Left ventricle myocardium superior (tissue), 1 donor: ENCODE measurements at places on chromosomes 3 and 15. TPM values are rescaled to one million over a fixed set of nuclear protein-coding genes. Genes with fewer than 3 reads are reported as not detected.

ARPP21 gene
- not detected for total RNA-seq

RTP1 gene
- total RNA-seq = not detected

NRROS gene
- 2.3 TPM for total RNA-seq

SGO1 gene
- 0.17 TPM for total RNA-seq

CCR2 gene
- 1.3 TPM for total RNA-seq

ARGFX gene
- total RNA-seq = not detected

ALS2CL gene
- total RNA-seq = 33.1 TPM

DISP2 gene
- total RNA-seq = 5.2 TPM

SLCO3A1 gene
- 52.8 TPM for total RNA-seq

CLDN11 gene
- 4.2 TPM for total RNA-seq

TATDN2 gene
- total RNA-seq = 17.0 TPM

TRIM42 gene
- total RNA-seq = not detected

ABHD10 gene
- 55.9 TPM for total RNA-seq

DPPA2 gene
- total RNA-seq = not detected

TGM5 gene
- total RNA-seq = not detected

EPHB3 gene
- total RNA-seq = 1.6 TPM

CHRFAM7A gene
- 1.3 TPM for total RNA-seq

TPRG1 gene
- total RNA-seq = 2.7 TPM

GRK7 gene
- not detected for total RNA-seq

KBTBD12 gene
- total RNA-seq = 27.5 TPM

TNIK gene
- total RNA-seq = 32.7 TPM

GOLGA8A gene
- total RNA-seq = 17.7 TPM

NR2F2 gene
- total RNA-seq = 18.0 TPM

TIGIT gene
- total RNA-seq = not detected

MAN2C1 gene
- 96.9 TPM for total RNA-seq
